ENCODE measurements at places on chromosomes 5 and 9.
A peak's percentile ranks its signal among the peaks of the same experiment; 100 is the strongest.

- no peak for DNase-seq
These were observed 47.9 kb upstream of the ZNF618 start for GRCh38 chr9:113828221-113828620.

- no peak for DNase-seq
These were observed 194.3 kb upstream of the TRPC7 start for GRCh38 chr5:136559651-136560050.

DNA sequence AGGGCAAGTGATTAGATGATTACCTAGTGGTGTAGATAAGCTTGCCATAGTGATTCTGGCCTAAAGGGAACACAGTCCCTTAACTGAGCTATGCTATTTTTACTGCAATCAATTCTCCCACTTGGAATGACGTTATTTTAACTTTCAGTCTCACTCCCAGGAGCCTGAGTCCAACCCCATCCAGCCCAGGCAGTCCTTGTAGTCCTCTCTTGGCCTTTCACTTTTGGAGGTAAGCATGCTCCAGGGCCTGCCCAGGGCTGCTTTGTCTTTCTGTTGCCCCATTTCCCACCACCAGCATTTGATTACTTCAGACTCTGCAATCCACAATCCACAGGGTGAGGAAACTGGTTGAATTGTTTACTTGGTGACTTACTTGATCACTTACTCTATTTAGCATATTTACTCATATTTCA is 233.0 kb downstream of the CD180 start:
- DNase-seq: no peak

DNA sequence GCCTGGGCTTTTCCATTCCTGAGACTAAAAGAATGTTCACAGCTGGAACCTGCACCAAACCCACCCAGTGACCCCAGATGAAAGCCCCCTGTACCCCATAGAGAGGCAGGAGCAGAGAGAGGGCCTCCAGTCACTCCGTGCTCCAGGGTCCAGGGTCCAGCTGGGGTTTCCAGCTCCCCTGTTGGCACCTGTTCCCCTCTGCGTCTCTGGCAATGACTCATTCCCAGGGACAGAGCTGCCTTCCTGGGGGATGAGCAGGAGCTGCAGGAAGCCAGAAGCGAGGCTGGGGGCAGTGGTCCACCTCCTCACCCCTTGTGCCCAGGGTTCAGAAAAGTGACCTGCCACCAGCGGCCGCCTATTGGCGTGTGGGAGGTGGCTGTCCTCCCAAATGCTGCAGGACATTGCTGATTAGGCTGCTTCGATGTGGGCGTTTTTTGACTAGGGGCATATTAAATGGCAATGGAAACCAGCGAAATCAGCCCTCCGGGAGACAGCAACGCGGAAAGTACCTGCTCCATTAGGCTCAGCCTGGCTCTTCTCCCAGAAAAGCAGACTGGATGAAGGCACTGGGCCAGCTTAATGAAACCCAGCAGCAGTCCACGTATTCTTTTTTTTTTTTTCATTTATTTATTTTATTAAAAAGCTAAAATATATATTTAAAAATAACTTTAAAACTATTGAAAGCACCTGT is 97.4 kb downstream of the DAP start:
- DNase-seq: no peak

DNA sequence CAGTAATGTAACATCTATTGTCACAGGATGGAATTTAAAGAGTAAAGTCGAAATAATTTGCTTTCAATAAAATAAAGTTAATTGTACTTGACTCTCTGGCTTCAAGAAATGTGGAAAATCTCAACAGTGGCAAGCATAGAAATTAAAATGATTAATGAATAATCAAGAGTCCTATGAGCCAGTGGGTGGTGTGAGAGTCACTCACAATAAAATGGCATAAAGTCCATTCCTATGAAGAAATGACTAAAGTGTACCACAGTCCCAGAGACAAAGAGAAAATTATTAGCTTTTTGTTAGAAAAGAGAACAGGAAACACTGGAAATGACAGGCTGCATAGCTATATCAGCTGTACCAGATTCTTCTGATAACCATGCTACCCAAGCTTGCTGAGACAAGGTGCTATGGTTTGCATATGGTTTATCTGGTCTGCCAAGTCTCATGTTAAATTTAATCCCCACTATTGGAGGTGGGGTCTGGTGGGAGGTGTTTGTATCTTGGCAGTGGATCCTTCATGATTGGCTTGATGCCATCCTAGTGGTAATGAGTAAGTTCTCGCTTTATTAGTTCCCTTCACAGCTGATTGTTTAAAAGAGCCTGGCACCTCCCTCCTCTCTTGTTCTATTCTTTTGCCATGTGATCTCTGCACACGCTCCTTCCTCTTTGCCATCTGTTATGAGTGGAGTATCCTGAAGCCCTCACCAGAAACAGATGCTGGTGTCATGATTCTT is 647.7 kb upstream of the ITGA1 start:
- no peak for DNase-seq

- DNase-seq: no peak
These were observed 60.2 kb upstream of the SPTLC1 start for GRCh38 chr9:92175441-92175840.

- no peak for DNase-seq
These were observed 51.9 kb downstream of the SLIT3 start for GRCh38 chr5:169248996-169249395.

- DNase-seq: no peak
These were observed 1726.4 kb upstream of the NUDT12 start for GRCh38 chr5:105288946-105289345.

- DNase-seq: peak; percentile 56
These were observed at the start of gene NREP for GRCh38 chr5:111756581-111757354. NREP (minus strand) TSS chr5:111757194; CDS start chr5:111755772, 1,422 bp downstream.

DNA sequence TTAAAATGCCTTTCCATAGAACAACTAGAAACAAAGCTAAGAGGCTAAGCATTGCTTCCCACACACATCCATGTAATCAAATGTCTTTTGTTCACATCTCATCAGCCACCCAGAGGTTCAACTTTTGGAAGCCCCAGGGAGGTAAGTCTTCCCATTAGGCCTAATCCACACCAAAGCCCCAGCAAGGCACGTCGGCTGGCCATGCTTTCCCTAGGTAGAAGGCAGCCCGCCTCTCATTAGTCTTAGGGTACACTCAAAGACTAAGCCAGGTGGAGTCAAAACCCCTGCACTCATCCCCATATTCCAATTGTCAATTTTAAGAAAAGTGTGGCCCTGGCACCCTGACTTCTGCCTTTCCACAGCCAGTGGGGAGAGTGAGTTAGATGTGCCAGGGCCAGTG is 87.9 kb downstream of the ATPSCKMT start:
- no peak for DNase-seq

GRCh38 chr5:40347981-40348725 is 331.6 kb upstream of the PTGER4 start:
- no peak for DNase-seq

DNA sequence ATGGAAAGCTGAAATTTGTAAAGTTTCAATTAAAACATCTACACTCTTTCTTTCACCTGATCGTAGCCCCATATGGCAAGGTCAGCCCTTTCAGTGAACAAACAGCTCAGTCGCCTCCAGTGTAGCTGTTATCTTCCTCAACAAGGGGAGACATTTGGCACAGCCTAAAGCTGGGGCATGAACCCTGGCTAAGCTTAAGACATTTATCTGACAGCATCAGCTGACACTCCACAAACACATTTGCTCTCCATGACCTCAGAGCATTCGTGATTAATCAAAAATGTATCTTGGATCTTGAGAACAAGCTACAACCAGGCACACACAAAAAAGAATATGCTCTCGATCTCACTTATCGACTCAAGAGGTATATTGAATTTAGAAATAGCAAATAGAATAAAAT is 67.3 kb downstream of the POU5F2 start:
- DNase-seq: no peak

- no peak for DNase-seq
These were observed 537.6 kb upstream of the TYRP1 start for GRCh38 chr9:12155401-12156134.

DNA sequence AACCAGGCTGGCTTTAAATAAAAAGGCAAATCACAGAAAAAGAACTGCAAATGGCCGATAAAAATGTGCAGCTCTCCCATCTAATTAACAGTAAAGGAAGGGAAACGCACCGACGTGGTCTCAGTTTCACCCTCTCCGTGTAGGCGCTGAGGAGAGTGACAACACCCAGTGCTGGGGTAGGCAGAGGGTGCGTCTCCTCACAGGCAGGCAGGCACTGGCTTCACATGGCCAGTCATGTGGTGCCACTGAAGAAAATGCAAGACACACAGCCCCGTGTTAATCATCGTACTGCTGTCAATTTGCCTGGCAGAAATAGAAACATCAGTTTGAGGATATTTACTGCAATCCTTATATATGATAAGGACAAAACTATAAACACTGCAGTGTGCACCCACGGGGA is 178.4 kb downstream of the FANCC start:
- DNase-seq: no peak

GRCh38 chr9:123350590-123351310 is 5.2 kb upstream of the CRB2 start:
- DNase-seq: no peak

DNA sequence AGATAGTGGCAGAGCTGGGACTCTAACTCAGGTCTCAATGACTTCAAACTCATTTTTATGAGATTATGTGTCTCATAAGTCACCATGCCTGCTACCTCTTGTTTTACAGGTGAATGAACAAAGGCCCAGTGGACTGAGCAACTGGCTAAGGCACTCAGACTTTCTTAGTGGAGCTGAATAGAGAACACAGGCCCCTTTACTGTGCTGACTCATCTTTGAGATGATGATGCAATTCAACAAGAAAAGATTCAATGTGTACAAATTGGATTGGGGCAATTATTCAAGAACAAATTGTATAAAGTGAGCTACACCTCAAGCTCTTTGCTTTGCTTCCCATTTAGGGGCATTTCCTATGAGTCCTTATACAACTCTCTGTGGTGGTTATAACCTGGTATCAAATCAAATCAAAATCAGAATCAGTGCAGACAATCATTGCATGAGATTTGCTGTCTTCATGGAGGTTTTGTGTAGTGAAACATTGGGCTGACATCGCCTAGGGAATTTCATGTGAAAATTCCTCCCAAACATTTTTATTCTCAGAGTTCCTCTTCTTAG is 84.3 kb upstream of the PPP2R2B start:
- no peak for DNase-seq

DNA sequence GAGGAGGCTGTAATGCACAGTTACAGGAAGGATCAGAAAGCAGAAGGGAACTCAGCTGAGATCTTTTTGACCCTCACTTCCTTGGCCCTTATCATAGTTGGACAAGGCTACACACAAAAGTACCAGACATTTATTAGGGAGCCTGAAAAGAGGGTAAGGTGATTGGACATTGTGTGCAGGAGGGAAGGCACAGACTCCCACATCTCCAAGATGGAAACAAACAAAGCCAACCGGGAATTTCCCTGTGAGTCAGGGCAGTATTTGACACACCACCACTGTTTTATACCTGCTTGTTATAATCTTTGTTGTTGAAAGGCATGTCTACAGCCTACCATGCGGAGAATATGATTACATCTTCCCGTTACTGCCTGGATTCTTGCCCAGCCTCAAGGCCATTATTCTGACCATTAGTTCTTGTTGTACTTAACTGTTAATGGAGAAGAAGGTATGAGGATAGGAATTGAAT is 3.0 kb upstream of the CCNG1 start:
- DNase-seq: no peak

DNA sequence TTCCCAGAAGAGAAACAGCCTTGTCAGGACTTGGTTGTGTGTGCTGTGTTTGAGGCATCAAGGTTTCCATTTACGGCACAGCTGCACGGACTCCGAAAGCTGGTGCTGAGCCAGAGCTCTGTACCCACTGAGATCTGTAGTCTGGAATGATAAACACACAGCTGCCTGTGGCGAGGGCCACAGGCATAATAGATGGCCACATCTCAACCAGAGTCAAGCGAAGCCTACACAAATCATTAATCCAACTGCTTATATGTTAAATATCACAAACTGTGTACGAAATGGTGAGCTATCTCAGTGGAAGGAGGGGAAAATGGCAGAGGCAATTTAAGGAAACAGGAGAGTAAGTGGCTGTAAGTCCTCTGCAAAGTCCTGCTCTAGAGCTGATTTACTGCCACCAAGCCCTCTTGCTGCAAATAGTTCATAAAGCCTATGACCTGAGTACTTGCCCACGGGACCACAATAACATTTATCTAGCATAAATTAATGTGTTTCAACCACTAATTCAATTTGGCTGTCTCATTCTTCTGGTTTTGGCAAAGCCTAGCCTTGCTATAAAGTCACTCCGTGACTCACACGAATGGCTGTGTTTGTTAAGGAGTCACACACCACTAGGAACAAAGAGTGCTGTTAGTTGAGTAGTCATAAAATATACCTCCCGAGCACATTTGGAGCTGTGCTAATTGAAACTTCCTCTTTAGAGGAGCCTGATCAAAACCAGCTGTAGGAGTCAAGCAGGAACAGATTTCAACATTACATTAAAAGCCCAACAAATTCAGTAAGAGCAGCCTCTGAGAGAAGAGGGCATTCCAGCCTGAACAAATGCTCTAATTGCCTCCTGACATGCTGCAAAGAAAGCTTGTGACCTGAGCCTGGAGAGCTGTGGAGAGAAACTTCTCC is 738.6 kb upstream of the ZNF608 start:
- DNase-seq: peak; percentile 91

DNA sequence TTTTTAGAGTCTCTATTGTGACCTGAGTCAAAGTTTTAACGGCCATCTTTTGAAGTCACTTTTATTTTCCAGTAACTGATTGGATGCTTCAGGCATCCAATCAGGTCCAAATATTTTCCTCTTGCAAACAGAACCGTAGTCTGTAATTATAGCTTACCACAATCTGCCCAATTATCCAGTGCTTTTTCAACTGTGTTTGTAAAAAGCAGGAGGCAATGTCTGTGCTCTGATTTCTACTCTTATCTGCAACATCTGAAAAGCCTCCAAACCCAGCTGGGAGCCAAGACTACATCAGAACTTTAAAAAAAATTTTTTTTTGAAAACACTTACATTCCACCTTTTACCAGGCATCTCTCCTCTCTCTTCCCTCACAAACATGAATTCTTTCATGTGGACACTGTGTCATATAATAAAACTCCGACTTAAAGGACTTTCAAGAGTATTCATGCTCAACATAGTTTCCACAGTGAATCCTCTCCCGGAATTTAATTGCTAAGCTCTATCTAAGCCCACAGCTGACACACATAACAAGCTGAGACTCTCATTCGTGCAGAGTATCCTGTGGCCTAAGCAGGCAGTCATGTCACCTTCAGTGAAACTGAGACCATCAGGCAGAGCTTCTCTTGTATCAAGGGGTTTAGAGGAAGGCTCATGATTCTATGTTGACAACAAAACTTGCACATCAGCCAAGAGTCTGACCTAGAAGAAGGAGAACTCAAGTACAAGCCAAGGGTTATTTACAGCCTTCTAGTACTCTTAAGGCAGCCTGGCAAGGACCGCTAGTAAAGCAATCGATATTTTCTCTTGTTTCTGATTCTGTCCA is 272.7 kb downstream of the TLE1 start:
- DNase-seq: no peak

- DNase-seq: no peak
These were observed 20.8 kb downstream of the FIBCD1 start for GRCh38 chr9:130918101-130918825.

- no peak for DNase-seq
These were observed 52.3 kb downstream of the SLC46A2 start for GRCh38 chr9:112838342-112838741.

GRCh38 chr5:122202952-122203351 is 73.6 kb downstream of the ZNF474 start:
- no peak for DNase-seq

All from globus pallidus (tissue), 1 donor.